Non-pigmented ciliary epithelial cell (primary cell): ENCODE measurements at places on chromosomes 5 and 9.
A peak's percentile ranks its signal among the peaks of the same experiment; 100 is the strongest.

GRCh38 chr9:109263358-109263757 is 57.5 kb downstream of the EPB41L4B start:
- DNase-seq, result no peak

DNA sequence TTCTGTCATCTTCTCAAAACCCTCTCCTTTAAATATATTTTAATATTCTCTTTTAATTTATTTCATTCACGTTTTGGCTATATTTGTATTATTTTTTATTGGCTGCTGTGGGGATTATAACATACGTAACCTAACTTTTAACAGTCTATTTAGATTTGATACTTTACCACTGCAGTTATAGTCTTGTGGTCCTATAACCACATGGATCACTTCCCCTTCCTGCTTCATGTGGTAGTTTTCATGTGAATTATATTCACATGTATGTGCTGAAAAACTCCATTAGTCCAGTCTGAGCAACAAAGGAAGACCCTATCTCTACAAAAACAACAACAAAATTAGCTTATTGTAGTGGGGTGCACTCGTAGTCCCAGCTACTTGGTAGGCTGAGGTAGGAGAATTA is 34.3 kb downstream of the CENPP start:
- DNase-seq, result no peak

GRCh38 chr9:126793686-126794417 is 11.0 kb upstream of the ZBTB43 start:
- DNase-seq, result no peak

DNA sequence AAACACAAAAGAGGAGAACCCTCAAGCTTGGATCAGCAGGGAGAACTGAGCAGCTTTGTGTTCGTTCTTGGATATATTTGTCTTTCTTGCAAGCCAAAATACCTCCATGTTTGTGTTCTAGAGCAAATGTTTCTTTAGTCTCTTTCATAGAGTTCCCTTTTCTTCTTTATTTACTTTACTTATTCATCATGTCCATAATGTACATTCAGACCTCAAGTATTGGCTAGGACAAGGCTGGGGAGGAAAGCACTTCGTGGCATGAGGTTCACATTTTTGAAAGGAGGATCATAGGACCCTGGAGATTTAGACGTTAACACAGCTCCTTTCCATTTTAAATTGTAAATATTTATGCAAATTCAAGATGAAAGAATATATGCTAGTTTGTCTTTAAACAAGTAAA is 590.2 kb upstream of the MEF2C start:
- DNase-seq, result peak; percentile 3

GRCh38 chr9:95623640-95624039 is 106.9 kb upstream of the PTCH1 start:
- DNase-seq, result no peak

GRCh38 chr5:167710444-167711073 is 580.9 kb upstream of the WWC1 start:
- no peak for DNase-seq

DNA sequence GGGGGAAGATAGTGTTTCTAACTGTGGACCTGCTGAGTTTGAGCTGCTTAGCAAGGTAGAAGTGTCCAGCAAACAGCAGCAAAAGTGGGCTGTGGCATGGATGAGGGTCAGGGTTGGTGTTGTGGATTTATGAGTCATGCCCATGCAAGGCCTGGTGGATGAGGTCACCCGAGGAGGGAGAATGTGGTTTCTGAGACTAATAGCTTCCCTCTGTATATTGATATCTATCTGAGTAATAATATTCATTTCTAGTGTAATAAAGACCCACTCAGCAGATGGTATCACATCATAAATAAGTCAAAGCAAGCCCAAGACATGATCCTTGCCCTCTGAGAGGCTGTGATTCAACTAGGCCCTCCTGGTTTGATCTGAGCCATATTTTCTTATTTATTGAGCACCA is 597.8 kb upstream of the CLINT1 start:
- peak; percentile 81 for DNase-seq

GRCh38 chr9:119792242-119792641 is 423.0 kb upstream of the BRINP1 start:
- no peak for DNase-seq

GRCh38 chr5:157892974-157893373 is 34.0 kb upstream of the CLINT1 start:
- DNase-seq, result no peak

- no peak for DNase-seq
Observed at GRCh38 chr5:859391-859790, 8.6 kb upstream of the ZDHHC11 start.

DNA sequence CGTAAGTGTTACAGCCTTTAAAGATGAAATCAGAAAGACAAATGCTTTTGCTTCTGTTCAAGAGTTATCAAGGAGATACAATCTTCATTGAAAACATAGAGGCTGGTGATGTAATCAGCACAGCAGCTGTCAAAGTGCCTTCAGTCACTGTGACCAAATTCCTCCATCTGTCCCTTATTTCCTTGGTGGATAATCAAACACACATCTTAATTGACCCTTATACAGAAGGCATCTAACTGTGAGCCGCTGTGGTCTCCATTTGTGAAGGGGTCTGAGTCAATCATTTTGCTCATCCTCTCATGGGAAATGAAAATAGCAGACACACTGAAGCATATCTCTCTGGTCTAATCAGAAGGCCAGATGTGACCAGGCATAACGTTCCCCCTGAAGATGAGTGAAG is 130.1 kb upstream of the TLR4 start:
- no peak for DNase-seq

GRCh38 chr5:103582364-103582763 is 19.8 kb upstream of the NUDT12 start:
- DNase-seq, result no peak

DNA sequence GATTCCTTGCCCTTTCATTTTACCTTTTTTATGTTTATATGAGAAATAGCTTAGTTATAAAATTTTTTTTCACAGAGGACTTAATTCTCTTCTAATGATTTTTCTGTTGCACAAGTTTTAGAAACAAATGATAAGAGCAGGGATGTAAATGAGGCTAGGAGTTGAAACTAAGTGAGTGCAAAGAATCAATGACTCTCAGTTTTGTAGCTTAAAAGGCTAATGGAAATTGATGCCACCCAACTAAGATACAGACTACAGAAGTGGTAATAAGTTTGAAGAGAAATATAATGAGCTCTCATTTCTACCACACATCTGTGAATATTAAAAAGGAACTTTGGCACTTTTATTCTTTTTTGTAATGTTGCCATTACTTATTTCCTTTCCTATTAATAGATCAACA is 105.1 kb downstream of the LURAP1L start:
- DNase-seq, result no peak

- peak; percentile 65 for DNase-seq
Observed at GRCh38 chr5:142821733-142822487, 51.7 kb downstream of the ARHGAP26 start.

DNA sequence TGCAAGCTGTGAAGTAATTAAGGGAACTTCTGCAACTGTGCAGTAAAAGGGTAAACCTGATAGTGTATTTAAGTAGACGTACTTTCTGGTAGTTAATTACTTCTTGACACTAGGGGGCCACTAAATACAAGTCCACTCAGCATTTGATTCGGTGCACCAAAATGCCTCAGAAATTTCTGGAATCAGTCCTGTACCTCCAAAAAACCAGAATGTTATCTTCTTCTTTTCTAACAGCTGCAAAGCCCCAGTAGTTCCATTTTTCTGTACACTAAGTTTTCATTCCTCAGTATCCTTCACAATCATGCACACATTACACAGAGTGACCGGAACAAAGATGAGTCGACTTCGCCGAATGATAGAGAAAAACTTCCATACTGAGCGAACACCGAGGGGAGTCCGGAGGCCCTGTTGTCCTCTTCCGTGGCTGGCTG is 484 bp downstream of the GFM2 start:
- DNase-seq, result no peak

DNA sequence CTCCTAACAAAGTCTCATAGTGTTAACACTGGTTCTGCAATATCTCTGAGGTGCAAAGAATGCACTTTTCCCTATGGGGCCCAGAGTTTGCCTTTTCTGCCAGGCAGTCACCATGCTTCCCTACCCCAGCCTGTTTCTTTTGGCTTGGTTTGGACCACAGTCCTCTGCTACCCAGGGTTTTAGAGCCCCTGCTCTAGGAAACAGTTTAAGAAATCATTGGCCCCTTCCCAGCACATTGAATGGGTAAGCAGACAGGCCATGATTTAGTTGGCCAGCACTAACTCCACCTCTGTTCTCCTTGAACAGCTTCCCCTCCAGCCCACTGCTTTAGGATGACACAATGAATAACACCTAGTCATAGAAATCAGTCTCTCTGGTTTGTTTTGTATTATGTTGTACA is 73.2 kb downstream of the UBAP1 start:
- DNase-seq, result no peak

DNA sequence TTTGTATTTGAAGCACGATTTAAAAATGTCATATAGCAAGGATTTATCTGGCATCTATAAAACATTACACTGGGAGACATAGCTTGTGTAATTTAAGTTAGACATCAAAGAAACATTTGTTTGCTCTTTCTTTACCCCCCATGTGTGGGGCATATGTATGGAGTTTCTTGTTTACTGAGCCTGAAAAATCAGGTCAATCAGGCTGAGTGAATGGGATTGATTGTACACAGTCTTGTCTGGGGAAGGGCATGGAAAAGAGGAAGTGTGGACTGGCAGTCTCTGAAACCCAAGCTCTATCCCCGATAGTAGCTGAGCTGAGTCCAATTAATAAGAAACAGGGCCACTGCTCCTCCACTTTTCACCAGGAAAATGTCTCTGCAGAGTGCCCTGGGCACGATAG is 49.4 kb downstream of the SLC46A2 start:
- no peak for DNase-seq

GRCh38 chr5:67652201-67652600 is 455.6 kb upstream of the CD180 start:
- no peak for DNase-seq

- DNase-seq, result no peak
Observed at GRCh38 chr5:75823811-75824210, 106.6 kb upstream of the POC5 start.

GRCh38 chr5:134148316-134148715 is 28.4 kb downstream of the SKP1 start:
- no peak for DNase-seq
